ENCODE measurements at places on chromosomes 11 and 22.
A peak's percentile ranks its signal among the peaks of the same experiment; 100 is the strongest.

DNA sequence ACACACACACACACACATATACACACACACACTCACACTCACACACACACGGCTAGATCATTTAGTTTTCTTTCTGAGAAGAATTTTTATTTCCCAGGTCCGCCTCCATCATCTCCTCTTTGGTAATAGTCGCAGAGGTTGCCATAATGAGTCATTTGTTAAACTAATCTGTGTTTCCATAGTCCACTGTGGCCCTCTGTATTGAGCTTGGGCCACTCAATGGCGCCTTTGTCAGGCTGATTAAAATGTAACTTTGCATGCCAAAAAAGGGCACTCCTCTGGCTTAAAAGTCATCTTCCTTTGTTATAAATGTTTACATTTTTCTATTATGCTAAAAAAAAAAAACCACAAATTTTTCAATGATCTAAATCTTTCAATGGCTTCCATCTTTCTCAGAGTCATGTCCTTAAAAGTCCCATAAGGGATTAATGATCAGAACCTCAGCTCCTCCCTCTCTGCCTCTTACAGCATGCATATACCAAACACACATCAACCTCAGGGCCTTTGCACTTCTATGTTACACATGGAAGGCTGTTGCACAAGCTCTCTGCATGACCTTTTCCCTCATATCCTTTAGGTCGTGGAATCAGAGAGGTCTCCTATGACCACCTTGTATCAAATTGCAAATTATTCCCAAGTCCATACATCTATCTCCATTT lies 35.3 kb downstream of the EHF start:
- DNase-seq: peak; percentile 45

- no peak for DNase-seq
These were observed 62.9 kb upstream of the CARD18 start for GRCh38 chr11:105202422-105202821.

DNA sequence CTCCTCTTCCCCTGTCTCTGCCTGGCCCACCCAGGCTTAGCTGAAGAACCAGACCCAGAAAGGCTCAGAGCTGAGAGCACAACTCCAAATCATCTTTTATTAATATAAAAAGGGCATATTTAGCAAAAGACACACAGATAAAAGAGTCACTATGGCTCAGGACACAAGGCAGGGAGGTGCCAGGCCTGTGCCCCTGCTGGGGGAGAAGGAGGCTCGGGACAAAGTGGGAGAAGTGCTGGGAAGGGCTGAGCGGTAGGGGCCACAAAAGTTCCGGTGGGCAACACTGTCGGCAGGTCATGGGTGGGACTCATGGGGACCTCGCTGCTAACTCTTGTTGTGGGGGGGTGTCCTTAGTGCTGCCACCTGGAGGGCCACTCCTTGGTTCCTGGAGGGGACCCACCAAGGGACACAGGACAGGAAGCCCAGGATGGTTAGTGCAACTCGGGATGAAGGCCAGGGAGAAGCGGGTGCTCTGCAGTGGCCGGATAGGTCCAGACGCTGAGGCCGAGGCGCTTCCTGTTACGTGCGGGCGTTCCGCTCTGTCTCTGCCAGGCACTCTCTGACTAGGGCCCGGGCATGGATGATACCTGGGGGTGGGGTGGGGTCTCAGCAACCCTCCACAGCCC lies 1.4 kb upstream of the PITPNM1 start:
- DNase-seq: no peak

GRCh38 chr11:97729546-97730272 lies 1291.0 kb upstream of the CNTN5 start:
- DNase-seq: no peak

DNA sequence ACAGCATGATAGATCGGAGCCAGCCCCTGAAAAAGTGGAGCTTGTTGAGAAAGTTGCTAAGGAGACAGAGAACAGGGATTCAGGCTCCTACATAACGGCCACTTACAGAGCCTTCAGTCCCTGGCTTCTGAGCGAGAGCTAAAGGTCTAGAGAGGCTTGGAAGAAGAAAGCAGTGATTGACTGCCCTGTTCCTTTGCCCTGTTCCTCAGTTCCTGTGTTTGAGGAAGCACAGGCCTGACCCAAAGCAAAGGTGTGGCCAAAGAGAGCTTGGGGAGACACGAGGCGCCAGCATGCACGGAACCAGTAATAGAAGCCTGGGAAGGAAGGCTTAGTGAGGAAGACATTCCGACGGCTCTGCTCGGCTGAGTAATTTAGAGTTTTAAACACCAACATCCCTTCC lies 74.1 kb upstream of the CSNK2A3 start:
- DNase-seq: no peak

DNA sequence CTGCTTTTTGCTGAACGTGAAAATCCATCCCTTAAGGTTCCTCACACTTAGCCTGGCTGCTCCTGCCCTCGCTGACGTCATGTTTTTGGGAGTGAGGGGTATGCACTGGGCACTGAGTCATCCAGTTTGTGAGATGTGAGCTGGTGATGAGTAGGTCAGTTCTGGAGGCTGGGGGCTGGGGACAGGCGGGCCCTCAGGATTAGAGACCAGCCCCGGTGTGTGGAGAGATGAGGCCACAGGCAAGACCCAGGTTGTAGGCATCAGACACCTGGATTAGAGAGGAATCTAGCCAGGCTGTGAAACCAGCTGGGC lies 9.2 kb downstream of the KCNC1 start:
- DNase-seq: no peak

All from SW480 (cell line).